ENCODE measurements at places on chromosomes 6 and 20.

GRCh38 chr6:157086632-157087031 is 236.7 kb downstream of the TMEM242 start:
- no peak for DNase-seq

DNA sequence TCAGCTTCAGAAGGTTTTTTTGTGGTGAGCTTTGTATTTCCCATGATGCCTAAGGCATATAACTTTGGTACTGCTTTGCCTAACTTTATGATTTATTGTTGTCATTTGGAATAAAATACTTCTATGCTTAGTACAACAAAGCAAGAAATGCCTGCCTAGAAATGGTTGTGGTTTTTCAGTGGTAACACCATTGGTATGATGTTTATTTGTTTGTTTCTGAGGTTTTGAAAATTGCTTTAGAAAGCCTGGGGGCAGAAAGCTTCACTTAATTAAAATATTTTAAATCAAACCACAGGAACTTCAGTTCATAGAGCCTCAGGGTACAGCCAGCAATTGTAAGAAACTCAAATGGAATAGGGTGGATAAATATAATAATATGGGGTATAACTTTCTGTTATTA is 351.2 kb upstream of the MAP3K7 start:
- DNase-seq = no peak

DNA sequence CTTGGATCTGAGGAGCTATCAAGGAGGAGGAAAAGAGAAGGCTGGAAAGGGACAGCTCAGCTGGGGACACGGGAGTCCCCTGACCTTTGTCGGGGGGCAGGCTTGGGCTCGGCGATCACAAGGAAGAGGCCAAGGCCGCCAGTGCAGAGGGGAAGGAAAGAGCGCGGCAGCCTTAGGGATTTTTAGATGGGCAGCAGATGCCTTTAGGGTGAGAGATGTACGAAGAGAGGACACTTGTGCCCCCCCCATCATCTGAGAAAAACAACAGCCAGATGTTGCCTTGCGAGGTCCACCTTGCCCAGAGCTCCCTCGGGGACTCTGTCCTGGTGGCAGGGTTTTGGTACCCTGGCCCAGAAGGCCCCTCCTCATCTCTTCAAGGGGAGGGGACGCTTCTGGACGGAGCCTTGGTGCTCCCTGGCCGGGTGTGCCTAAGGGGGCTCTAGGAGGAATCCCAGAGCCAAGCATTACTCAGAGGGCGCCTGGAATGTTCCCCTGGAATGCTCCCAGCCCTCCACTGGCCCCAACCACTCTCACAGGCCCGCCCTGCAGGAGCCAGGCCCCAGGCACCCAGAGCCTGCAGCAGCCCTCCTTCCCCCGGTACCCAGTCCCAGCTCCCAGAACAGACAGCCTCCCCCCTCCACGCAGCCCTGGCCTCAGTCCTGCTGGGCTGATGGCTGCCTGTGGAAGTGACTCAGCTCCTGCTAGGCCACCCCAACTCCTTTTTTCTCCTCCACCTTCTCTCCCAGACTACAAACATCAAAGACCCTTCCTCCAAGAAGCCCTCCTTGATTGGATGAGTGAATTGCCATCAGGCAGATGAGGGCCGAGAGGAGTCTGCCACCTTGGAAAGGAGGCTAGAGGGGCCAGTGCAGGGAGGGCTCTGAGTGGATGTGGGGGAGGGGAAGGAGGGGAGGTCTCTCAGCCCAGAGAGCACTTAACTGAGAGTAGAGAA is 1.8 kb downstream of the ADAM33 start:
- no peak for DNase-seq

DNA sequence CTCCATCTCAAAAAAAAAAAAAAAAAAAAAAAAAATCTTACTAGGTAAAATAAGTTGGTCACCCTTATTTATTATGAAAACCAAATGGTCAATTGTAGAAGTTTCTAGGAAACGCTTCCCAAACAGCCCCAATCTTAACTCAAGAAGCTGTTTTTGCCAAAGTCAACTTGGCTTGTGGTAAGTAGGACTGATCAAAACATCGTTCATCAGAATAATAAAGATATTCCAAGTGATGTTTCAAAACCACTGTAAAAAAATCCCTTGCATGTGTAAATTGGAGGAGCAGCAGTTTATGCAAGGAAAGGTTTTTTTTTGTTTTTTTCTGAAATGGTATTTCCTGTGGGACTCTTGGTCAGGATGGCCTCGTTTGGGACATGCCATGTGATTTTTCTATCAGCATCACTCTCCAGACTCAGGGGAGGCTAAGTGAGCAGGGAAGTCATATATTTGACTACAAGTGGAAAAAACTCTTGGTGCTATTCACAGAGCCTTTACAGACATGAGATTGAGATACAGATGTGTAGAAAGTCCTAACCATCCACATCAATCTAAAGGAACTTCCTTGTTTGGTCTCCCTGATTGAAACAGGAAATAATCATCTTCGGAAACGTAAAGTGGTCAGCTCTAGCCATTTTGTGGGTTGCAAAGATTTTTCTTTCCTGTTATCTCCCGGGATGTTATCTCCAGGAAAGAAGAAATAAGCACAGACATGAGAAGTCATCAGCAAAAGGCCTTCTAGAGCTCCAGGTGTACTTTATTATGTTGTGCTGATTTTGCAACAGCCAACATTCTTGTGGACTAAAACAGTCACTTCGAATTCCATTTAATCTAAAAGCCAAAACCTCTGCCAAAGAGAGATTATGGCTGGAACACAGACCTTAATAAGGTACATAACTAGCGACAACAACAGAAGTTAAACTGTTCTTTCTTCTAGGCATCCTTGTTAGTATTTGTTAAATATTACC is 177.8 kb downstream of the EDN1 start:
- no peak for DNase-seq

DNA sequence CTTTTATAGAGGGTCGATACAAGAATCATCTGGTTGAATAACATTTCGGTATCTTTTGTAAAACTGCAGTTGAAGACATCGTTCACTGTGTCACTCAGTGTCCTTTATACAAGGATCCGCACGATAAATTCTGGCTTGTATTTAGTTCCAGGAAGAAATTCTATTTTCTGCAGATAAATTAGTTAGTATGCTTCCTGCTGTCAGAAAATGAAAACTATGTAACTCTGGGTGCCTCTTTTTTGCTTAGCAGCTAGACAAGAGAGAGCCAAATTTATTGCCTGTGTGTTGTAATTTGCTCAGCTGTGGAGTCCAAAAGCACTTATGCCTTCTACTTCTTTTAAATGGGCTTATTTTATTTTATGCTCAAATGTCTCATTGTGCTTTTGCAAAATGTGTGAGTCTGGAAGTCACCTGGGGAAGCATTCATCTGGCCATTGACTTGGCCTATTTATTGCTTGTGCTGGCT is 56.5 kb upstream of the KCNK16 start:
- no peak for DNase-seq

GRCh38 chr6:165755583-165755982 is 92.5 kb upstream of the PDE10A start:
- no peak for DNase-seq

DNA sequence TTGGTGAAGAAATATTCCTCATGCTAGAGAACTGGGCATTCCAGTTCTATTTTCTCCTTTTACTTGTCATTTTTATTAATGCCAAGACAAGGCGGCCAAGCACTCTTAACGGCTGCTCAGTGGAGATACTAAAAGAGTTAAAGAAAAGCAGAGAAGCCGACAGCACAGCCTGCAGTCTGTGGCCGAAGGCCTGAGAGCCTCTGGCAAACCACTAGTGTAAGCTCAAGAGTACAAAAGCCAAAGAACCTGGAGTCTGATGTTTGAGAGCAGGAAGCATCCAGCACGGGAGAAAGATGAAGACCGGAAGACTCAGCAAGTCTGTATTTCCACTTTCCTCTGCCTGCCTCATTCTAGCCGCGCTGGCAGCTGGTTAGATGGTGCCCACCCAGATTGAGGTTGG is 167.1 kb upstream of the FUT9 start:
- no peak for DNase-seq

DNA sequence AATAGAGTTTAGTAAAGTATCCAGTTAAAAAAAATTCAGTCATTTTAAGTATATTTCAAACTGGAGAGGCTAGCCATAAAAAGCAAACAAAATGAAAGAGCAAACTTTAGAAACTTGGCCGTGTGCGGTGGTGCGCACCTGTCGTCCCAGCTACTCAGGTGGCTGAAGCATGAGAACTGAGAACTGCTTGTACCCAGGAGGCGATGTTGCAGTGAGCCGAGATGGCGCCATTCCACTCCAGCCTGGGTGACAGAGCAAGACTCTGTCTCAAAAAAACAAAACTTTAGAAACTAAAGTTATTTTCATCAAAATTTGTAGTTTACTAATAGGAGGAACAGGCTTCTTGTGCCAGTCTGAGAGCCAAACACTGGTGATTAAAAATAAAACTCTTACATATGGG is 100.2 kb upstream of the POPDC3 start:
- no peak for DNase-seq

DNA sequence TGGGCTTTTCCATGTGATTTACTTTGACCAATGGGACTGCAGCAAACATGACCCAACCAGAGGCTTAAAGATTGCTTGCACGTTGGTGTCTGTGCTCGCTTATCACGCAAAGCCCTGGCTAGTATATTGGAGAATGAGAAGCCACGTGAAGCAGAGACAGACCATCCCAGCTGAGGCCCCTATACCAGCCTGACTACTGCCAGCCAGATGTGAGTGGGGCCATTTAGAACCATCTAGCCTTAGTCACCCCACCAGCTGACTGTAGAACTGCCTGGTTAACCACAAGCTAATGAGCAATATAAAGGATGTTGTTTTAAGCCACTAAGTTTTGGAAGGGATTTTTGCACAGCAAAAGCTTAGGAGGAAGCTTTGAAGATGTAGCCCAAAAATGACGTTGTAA is 74.5 kb downstream of the MACROD2 start:
- DNase-seq = no peak

GRCh38 chr20:58294497-58295455 is 14.7 kb upstream of the RAB22A start:
- no peak for DNase-seq

DNA sequence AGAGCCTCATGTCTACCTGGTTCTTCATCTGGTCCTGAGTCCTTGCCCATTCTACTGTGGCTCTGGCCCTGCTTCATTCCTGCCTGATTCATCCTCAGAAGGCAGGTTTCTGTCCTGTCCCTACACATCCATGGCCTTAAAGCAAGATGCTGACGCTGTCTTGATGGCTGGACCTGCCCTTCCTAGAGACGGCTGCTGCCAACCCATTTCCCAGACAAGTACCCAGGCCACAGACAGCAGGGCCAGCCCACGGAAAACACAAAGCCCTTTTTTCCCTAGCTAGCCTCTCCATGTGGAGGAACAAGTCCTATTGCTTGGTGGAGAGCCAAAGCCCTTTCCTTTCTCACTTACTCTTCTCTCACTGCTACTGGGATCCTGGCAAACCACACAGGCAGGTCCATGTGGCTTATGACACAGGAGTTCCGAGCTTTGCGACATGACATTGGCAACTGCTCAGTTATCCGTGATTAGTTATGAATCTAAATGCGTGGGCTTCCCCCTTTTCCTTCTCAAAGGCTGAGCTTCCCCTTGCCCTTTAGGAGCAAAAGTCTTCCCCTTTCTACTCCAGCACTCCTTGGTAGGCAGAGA is 72.9 kb downstream of the SLC22A3 start:
- DNase-seq = no peak

- peak; percentile 21 for DNase-seq
Observed at GRCh38 chr6:1624058-1624850, 14.5 kb downstream of the FOXC1 start.

- DNase-seq = no peak
Observed at GRCh38 chr6:149451376-149452036, 33.3 kb downstream of the ZC3H12D start.

- DNase-seq = no peak
Observed at GRCh38 chr6:119331663-119332286, 17.8 kb downstream of the MAN1A1 start.

GRCh38 chr20:44646023-44646640 is 5.4 kb downstream of the ADA start:
- DNase-seq = no peak

- DNase-seq = no peak
Observed at GRCh38 chr6:112044196-112044595, 9.7 kb upstream of the CCN6 start.

DNA sequence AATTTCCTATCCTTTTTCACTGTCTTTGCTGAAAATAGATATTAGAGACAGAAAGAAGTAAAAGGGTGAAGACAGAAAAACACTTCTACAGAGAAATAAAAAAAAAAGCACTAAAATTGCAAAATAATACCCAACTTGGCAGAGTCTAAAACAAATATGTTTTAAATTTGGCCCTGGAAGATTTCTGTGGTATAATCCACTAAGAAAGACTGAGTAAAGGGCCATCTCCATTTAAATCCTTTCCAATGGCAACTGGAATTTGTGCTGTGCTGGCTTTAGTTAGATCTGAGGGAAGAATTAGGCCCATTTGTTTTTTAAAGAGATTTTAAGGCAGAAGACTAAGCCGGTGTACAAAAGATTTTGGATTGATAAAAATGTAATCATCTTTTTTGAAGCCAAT is 321.2 kb downstream of the GJA1 start:
- no peak for DNase-seq

- DNase-seq = no peak
Observed at GRCh38 chr6:26094036-26094435, 6.8 kb downstream of the HFE start.

- no peak for DNase-seq
Observed at GRCh38 chr6:113649880-113650609, 207.1 kb upstream of the MARCKS start.

- DNase-seq = no peak
Observed at GRCh38 chr20:10216146-10216791, 2.4 kb upstream of the SNAP25 start.

DNA sequence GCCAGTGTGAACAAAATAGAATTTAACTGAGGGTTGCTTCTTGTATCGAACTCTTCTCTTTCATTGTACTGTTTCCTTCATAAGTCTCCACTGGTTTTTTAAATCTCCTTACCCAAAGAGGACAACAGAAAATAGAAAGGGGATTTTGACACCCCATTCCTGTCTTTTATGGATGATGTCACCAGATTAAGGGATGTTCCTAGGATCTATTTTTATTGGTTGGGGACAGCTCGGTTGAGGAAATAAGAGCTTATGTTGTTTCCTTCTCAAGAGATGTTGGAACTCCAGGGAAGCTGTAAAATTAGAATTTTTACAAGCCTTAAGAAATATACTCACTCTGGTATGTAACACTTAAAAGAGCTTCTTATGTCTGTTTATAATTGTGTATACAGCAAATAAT is 171.5 kb downstream of the PHF3 start:
- DNase-seq = no peak

DNA sequence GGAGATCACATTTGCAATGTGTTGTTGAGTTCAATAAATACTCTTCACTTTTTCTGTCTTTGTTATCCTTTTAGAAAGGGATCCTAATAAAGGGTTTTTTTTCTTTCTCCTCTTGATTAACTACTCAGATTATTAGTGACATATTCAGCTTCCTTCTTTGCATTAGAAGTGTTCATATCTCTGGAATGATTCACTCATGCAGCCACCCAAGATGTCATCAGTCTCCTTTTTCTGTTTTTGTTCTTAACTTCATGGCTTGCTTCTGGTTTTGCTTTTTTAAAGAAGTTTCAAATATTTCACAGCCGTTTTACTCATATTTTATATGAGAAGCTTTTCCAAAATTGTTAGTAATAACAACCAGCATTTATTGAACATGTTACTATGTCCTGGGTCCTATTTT is 187.6 kb downstream of the TMEM242 start:
- no peak for DNase-seq

- no peak for DNase-seq
Observed at GRCh38 chr20:18313411-18313810, 25.1 kb downstream of the ZNF133 start.

- no peak for DNase-seq
Observed at GRCh38 chr6:96611342-96611991, 48.5 kb downstream of the FHL5 start.
